ENCODE measurements at places on chromosomes 13 and 19. TPM values are rescaled to one million over a fixed set of nuclear protein-coding genes. Genes with fewer than 3 reads are reported as not detected.

Gene C13orf42
- 11.7 TPM for total RNA-seq

Gene ZNF558
- total RNA-seq, result 4.6 TPM

Gene GPR12
- total RNA-seq, result 0.15 TPM

Gene LILRB2
- not detected for total RNA-seq

Gene SERP2
- 1.7 TPM for total RNA-seq

Gene APOC1
- 78.2 TPM for total RNA-seq

Gene DENND1C
- total RNA-seq, result 4.0 TPM

Gene ATXN8OS
- total RNA-seq, result not detected

Gene TPTE2
- not detected for total RNA-seq

Gene B9D2
- total RNA-seq, result 4.9 TPM

Gene APC2
- 3.7 TPM for total RNA-seq

Gene MICOS13
- 17.3 TPM for total RNA-seq

Gene PRR12
- total RNA-seq, result 59.4 TPM

Gene IGFL1
- not detected for total RNA-seq

Gene PTPRH
- 0.21 TPM for total RNA-seq
